ENCODE measurements at places on chromosomes 16 and 17. TPM values are rescaled to one million over a fixed set of nuclear protein-coding genes. Genes with fewer than 3 reads are reported as not detected.

DNA sequence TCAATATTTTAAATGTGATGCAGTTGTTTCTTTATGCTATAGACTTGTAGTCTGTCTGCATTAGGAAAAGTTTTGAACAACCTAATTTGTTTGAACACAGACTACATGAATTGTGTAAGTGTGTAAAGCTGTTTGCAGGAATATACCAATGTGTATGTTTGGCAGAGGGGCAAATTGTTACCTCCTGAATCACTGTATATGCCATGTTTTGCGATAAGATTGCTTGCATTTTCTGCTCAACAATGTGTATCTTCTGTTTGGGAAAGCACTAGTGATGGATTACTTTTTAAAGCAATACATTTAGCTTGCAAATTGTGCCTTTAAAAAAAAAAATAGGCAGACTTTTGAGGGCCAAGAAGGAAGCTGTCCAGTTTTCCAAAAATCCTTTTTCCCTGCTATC, 14.6 kb downstream of the RBBP6 start:
- no peak for DNase-seq
- H3K36me3 ChIP-seq = peaks cover 22% of the 10 kb centered on the region
- no peak overlapping the region for H3K27ac ChIP-seq
- H3K27me3 ChIP-seq = no peaks in the 10 kb centered on the region
- H3K4me3 ChIP-seq = no peak overlapping the region

DNA sequence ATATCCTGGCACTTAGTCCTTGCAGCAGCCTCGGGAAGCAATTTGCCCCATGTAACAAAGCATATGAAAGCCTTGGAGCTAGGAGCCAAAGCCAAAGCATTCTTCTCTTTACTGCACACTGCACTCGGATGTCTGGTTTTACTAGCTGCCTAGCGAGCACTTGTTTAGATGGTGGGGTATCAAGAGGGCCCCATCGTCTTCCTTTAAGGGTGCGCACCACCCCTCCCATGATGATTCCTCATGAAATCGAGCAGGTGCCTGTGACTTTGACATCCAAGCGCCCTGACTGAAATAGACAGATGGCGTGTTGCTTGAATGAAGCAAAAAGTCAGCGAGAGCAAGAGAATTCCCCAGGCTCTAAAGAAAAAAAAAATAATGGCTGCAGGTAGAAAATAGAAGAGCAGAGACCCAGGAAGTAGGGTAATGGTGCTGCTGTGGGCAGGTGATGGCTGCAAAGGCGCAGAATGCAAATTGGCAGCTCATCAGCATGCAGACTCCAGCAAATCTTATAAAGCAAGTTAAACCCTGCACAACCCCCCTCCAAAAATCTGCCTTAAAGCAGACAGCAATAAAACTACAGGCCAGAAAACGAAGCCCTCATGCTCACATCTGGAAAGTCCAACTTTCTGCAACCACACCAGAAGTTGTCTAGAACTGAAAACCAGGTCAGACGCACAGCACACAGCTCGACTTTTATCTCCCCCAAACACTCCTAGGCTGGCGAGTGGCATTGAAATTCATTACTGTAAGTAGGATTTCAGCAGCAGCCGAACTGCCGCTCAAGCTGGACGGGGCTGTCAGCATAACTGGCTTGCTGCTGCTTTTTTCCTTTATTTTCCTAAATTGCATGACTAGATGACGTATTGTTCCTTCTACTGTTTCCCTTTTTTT, 384.3 kb downstream of the RBFOX1 start:
- no peak overlapping the region for H3K27ac ChIP-seq
- H3K4me3 ChIP-seq = no peak overlapping the region
- H3K36me3 ChIP-seq = no peaks in the 10 kb centered on the region
- DNase-seq = no peak

Gene RBL2
- total RNA-seq = 17.3 TPM

GRCh38 chr16:65601781-65602180, 479.9 kb upstream of the CDH11 start:
- DNase-seq = no peak
- H3K27ac ChIP-seq = no peak overlapping the region
- H3K27me3 ChIP-seq = no peaks in the 10 kb centered on the region
- H3K4me1 ChIP-seq = no peaks in the 10 kb centered on the region

Gene CES1
- total RNA-seq = not detected

DNA sequence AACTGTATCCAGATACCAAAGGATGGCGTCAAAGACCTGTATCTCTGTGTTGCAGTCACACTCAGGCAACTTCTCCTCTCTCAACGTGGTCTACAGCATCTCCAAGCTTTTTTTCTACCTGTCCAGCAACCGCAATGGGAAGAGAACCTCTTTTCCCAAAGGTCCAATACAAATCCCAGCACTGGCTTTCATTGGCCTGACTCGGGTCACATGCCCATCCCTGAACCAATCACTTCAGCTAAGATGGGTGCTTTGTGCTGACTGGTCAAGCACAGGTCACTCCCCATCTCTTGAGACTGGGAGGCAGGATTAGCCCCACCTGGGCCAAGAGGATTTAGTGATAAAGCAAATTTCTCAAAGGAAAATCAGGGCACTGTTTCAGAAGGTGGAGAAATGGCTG, 71.2 kb upstream of the C16orf82 start:
- no peak overlapping the region for H3K4me3 ChIP-seq
- H3K27ac ChIP-seq = no peak overlapping the region
- no peaks in the 10 kb centered on the region for H3K4me1 ChIP-seq

DNA sequence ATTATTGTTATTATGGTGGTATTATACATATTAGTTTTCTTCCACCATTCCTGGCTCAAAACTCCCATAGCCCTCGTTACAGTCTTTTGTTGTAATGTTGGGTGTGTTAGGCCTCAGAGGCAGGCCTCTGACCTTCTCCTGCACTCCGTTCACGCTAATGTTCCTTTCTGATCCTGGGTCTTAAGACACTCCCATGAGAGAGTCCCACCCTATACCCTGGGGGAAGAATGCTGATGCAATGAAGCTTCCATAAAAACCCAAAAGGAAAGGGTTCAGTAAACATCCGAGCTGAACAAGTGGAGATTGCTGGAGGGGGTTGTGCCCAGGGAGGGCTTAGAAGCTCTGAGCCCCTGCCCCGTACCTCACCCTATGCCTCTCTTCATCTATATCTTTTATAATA, 141.3 kb upstream of the NETO2 start:
- no peaks in the 10 kb centered on the region for H3K27me3 ChIP-seq
- H3K36me3 ChIP-seq = peaks cover 13% of the 10 kb centered on the region
- H3K27ac ChIP-seq = no peak overlapping the region
- no peak for DNase-seq
- H3K4me3 ChIP-seq = no peak overlapping the region

GRCh38 chr17:290121-290521, 62.5 kb downstream of the RPH3AL start:
- no peak overlapping the region for H3K4me3 ChIP-seq
- no peaks in the 10 kb centered on the region for H3K36me3 ChIP-seq
- no peaks in the 10 kb centered on the region for H3K4me1 ChIP-seq
- H3K27ac ChIP-seq = no peak overlapping the region
- no peaks in the 10 kb centered on the region for H3K27me3 ChIP-seq
